ENCODE measurements at places on chromosomes 7 and 10.
A peak's percentile ranks its signal among the peaks of the same experiment; 100 is the strongest.

GRCh38 chr10:113129117-113129516, 179.1 kb downstream of the TCF7L2 start:
- no peak for DNase-seq

DNA sequence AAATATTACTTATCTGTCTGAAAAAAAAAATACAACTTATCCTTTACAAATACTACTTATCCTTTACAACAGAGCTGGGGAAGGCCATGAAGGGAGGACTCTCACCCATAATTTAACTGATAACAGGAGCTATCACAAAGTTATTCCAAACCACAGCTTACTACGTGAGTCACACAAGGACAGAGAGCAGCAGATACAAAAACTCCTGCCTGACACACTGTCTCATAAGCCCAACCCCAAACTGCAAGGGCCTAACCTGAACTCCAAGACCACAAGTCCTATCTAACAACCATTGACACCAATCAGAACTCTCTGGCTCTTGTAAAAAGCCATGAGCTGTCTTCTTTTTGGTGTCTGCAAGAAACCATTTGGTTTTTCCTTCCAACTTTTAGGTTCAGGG, 28.5 kb upstream of the CXCL12 start:
- no peak for DNase-seq

GRCh38 chr10:123287594-123288247, 133.5 kb downstream of the BUB3 start:
- DNase-seq = no peak

GRCh38 chr7:102291056-102291915, 4.6 kb downstream of the SH2B2 start:
- no peak for DNase-seq

GRCh38 chr7:42070068-42070467, 166.9 kb downstream of the GLI3 start:
- no peak for DNase-seq

DNA sequence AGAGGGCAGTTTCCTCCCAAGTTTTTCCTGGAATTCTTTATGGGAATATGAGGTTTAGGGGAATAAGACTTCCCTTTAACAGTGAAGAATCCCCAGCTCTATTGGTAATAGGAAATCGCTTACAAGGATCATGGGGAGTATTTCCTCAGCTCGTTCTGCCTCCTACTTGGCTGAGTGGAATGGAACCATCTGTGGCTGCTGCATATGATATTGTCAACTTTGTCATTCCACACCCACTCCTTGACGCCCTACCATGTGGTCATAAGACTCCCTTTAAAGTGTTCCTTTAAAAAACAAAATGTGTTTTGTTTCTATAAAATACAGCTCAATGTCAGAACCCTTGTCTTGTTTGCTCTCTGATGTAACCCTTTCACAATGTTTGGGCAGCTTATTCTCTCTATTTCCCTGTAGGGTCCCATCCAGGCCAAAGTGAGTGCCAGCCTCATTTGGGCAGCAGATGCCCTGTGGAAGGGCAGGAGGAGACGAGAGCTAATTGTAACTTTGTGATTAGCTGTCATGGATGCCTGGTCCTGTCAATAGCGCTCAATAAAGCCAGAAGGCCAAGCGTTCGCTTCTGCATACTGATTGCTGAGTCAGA, 33.8 kb upstream of the ATRNL1 start:
- no peak for DNase-seq

DNA sequence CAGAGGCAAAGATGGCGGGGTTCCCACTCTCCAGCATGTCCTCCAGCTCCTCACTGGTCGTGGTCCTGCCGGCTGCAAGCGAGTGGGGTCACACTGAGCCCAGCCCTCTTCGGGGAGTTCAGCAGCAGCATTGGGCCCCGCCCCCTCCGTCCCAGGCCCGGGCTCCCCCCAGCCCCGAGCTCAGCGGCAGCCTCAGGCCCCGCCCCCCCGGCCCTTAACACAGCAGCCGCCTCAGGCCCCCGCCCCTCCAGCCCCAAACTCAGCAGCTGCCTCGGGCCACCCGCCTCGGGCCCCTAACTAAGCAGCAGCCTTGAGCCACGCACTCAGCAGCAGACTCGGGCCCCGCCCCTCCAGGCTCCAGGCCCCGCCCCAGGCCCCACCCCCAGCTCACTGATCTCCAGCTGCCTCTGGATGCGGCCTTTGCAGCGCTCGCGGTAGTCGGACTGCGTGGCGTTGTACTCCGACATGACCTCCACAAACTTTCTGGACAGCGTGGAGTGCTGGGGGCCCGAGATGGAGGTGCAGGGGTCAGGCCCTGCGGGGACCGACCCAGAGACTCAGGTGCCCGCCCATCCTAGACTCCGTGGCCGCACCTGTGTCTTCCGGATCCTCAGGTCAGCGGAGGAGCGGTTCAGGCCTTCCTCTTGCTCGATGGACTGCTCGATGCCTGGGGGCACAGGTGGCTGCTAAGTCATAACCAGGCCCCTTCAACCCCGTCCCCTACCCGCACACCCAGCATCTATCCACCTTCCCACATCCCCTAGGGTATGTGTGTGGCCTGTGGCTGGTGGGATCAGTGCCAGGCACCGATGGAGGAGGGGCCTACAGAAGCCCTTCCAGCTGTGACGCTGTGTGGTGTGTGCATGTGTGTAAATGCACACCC, 15.5 kb downstream of the STX1A start:
- no peak for DNase-seq

DNA sequence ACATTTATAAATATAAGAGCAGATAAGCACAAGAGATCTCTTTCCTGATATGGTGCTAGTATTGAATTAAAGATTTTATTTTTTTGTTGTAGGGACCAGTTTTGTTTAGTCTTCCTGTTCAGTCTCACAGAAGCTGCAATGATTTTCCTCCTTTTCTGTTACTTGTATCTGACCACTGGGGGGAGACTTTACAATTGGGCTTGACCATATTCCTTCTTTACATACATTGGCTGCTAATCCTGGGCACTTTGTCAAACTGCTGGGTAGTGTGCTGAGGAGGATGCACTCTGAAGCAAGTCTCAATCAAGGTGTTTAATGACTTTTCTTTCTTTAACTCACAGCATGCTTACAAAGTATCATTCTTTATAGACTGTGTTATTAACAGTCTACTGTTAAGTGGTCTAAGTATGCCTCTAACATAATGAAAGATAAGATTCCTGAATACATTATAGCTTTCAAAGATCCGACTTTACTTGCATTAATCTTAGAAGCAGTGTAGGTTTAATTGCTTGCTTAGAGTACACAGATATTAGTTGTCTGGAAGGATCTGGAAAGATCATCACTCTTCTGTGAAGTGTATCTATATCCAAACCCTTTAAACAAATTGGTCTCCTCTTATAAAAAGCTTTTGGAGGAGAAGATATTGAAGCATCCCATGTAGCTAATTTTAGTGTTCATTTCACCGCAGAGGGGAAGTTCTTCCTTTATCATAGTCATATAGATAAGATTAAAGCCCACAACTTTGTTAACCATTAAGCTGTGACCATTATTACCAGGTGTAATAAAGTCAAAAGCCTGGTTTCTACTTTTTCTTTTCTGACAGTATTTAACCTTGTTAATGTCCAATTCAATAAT, 3.1 kb downstream of the PALS2 start:
- peak; percentile 42 for DNase-seq

- DNase-seq = no peak
Measured at GRCh38 chr7:78234634-78235033, 436.1 kb downstream of the PHTF2 start.

DNA sequence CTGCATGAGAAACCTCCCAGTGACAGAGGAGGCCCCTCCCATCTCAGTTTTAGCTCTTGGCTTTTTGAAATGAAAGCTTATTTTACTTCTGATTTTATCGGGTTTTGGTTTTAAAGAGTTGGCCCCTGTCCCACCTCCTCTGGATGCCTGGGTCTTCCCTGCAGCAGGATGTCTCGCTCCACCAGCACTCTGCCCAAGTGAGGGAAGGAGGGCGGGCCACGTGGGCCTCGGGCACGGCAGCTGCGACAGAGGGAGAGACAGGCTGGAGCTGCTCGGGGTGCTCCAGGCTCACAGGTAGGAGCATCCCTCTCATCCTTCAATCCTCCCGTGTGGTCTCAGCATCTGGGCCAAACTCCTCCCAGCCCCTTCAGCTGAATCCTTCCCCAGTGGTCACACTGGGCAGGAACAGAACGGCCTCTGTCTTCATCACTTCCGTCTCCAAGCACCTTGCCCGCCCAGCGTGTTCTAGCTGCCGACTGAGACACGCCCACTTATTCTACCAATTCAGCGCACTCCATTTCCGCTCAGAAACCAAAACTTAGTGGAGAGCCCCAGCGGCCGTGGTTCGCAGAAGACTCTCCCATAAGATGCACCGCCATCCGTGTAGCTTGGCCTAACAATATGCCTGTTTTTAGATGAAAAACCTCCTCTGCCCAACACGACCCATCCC, 222.9 kb downstream of the GLRX3 start:
- DNase-seq = no peak

DNA sequence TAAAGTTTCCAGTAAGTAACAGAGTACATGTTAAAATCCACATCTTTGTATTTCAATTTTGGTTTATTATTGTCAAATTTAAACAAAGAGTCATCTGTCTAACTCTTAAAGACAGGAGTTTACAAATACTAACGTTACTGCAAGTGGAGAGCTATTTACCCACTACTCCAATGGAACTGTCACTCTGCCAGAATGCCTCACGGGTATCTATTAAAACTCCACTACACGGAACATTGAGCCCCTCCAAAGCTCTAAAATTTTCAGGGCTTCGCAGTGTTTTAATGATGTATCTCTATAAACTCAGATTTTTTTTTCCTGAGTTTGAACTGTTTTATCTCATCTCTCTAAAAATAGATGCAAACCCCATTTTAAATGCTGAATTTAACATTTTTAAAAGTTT, 388.7 kb upstream of the SEMA3A start:
- no peak for DNase-seq

GRCh38 chr7:29457141-29457561, 106.5 kb upstream of the PRR15 start:
- DNase-seq = no peak

GRCh38 chr7:78953090-78953489, 500.4 kb downstream of the MAGI2 start:
- DNase-seq = no peak

DNA sequence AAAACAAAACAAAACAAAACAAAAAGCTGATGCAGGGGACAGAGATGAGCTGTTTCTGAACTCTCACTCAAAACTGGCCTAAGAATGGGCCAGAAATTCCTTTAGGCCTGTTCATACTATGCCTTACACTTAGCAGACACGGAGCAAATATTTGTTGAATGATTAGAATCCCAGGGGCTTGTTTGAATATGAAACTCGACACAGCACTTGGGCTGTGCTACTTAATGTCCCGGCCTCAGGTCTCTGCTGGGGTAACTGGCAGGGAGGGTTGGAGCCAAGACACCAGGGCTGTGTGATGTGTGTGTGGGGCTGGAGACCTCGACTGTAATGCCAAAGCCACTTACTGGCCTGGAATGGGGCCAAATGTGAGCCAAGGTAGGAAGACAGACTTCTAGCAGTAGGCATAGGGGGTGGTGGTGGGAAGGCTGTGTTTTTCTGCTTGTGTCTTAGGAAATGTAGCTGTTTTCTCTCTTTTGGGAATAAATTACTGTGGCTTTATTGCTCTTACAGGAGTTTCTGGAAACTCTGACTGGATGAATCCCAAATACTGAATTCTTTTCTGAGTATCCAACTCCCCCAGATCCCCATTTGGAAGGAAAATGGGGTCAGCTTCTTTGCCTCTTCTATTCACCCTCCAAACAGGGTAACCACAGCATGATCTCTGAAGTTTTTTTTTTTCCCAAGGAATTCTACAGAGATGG, 66.7 kb downstream of the EMX2 start:
- peak; percentile 16 for DNase-seq

DNA sequence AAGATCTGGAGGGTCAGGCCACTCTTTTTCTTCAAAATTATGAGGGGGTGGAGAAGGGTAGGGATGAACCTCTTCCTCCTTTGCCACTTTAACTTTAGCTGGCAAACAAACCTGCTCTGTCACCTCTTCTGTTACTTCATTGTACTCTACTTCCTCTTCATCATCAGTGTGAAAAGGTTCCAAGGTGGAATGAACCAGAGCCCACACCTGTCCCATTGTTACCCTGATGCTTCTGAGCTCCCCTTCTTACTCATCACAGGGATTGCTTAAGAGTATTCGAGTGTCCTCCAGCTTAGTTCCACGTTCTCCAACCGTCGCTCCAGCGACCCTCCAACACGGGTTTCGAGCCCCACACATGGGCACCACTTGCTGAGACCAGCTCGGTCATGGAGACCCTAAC, 5.2 kb downstream of the MRPS24 start:
- no peak for DNase-seq

- no peak for DNase-seq
Measured at GRCh38 chr10:670038-670437, 19.4 kb downstream of the DIP2C start.

- DNase-seq = no peak
Measured at GRCh38 chr10:7054915-7055314, 355.9 kb downstream of the SFMBT2 start.

- no peak for DNase-seq
Measured at GRCh38 chr7:108736221-108736891, 166.7 kb downstream of the DNAJB9 start.

DNA sequence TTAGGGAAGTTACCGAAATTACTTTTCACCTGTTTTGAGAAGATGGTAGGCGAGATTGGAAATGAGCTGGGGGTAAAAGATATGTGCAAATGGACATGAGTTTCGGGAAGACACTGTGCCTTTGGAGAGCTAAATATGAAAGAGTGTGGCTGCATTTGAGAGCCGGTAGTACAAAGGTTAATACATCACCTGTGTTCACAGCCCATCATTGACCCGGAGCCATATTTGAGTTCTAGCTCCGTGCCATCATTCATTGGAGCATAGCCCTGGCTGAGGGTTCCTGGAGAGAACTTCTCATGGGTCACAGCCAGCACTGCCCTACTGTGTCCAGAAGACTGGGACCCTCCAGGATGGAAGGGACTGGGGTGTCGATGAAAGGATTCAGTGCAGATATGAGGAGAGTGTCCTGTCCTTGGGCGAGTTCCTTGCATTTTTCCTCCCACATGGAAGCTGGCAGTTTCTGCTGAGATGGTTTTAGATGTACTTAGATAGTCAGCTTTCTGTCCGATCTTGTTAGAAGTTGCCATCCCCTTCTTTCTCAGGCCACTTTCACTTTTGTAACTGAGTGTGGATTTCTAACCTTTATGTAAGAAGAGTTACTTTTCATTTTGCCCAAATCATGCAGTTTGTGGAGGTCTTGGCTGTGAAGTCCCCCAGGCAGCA, 138.8 kb downstream of the JCAD start:
- no peak for DNase-seq

GRCh38 chr10:97050205-97050745, 135.5 kb downstream of the SLIT1 start:
- no peak for DNase-seq

DNA sequence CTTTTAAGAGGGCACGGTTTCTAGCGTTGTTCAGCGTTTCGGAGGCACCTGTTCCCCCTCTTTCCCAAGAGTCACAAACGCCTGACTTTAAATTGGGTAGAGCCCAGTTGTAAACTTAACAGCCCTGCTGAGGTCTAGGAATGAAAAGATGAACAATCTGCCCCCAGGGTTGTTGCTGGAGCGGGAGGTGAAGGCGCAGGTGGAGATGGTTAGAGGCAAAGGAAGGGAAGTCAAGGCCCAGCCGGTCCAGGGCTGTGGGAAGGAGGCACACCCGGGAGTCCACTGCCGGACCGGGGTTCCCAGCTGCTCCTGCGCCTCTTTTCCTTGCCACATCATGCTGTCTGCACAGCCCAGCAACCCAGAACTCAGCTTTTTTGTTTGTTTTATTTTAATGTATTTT, 770 bp downstream of the PRXL2A start:
- no peak for DNase-seq

GRCh38 chr7:113784956-113785355, 133.9 kb downstream of the PPP1R3A start:
- DNase-seq = no peak

GRCh38 chr10:29140991-29141390, 147.9 kb upstream of the LYZL1 start:
- no peak for DNase-seq

All from globus pallidus (tissue), 1 donor.